Stimulated activated CD4-positive, alpha-beta T cell treated with anti-CD3 and anti-CD28 coated beads, Interleukin-15, amount 100 ng/mL, for 1 hour (primary cell): ENCODE measurements at places on chromosomes 5 and 9.

DNA sequence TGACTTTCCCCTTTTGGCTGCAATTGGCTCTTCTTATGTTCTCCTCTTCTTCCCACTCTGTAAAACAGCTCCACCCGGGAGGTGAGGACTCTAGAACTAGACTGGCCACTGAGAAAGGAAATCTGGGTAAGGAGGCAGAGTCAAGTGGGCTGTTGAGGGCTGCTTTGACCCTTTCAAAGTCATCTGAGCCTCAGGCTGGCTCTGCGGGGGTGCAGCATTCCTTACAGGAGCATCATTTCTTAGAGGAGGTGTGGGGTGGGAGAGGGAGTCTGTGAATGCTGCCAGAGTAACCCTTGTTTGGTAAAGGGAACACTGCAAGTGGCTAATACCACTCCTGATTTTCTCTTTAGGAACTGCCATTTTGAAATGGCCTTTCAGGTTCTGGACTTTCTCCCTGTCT lies 377.7 kb upstream of the SMARCA2 start:
- DNase-seq: no peak

- DNase-seq: no peak
Measured at GRCh38 chr9:12958279-12958678, 183.5 kb downstream of the LURAP1L start.

- DNase-seq: no peak
Measured at GRCh38 chr9:79809931-79810330, 238.2 kb downstream of the TLE4 start.

DNA sequence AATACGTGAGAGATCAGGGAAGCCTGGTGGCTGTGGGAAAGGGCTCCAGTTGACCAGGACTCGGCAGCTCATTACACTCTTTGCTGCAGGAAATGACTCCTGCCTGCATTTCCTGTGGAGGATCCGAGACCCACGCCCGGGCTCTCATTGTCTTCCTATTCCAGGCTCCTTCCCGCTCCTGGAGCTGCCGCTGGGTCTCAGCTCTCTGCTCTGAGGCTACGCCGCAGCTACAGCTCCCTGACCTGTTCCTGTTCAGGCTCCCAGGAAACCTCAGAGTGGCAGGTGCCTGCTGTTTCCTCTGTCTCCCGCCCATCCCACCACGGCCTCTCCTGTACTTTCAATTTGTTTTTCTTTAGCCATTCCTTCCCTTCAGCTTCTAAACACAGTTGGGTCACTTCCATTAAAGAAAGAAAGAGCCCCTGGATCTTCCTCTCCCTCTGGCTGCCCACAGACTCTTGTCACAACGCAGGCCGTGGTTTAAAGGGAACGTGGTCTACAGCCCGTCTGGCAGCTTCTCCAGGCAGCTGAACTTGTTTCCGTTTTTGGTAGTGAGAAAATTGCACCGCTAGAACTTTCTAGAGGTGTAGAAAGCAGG lies 71.5 kb downstream of the IL6ST start:
- no peak for DNase-seq

GRCh38 chr5:94199566-94199965 lies 418.8 kb downstream of the KIAA0825 start:
- no peak for DNase-seq

DNA sequence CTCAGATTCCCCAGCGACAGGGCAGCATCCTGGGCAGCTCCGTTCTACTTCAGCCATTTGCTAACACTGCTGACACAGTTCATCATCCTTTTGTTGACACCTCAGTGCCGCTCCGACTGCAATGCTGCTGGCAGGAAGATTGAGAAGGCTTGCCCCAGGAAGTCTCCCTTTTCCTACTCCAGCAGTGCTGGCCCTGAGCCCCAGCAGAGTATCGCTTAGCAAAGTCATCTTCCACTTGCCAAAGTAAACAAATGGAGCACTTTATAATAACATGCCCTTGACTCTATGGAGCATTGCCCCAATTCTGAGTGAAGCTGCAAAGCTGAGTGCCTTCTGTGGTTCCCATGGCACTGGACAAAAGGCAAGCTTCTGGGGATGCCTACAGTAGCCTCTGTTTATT lies 32.2 kb downstream of the PRLR start:
- no peak for DNase-seq

GRCh38 chr9:34809504-34810186 lies 99.7 kb upstream of the CCL21 start:
- no peak for DNase-seq

DNA sequence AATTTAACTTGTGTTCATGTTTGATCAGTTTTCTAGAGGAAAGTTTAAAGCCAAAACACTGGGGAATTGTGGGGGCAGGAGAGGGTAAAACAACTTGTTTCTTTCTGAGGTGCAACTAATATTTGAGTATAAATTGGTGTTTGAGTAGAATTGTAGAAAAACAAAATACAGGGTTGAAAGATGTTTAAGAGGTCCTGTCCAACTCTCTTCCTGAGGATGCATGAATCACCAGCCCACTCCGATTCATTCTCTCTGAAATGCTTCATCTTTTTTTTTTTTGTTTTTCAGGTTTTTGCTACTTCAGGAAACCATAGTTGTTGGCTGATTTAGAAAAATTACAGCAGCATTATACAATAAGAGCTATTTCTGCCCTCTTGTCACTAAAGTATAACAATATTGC lies 42.4 kb upstream of the TMC1 start:
- no peak for DNase-seq

DNA sequence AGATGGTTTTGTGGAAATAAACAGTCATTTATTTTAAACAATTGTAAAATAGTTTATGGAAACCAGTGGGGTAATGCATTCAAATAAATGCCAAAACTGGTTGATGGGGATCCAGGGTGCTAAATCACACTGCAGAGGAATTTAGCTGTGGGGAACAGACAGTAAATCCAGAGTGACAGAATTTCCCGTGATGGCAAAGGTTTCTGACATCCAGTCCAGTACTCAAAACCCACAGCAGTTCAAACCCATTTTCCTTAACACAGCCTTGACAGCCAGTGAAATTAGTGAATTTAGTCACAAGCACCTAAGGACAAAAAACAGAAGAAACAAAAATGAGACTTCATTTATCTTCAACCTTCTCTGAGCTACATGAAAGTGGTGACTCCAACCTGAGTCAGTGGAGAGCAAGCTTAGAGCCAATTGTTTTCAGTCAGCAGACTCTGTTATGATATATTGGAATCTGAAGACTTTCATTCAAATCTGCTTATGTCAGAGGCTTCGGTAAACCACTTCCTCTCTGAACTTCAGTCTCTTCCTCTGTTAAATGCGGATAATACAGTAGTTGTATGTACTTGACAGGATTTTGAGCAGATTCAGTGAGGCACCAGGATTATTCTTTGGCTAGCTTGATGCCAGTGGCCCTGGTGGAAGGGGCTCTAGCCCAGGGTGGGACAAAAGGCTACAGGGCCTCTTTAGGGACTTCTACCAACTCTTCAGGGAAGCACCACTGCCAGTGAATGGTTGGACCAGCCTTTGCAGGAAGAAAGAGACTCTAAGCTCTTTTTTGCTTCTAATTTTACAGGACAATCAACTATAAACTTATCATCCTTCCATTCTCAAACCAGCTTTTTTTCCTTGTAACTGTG lies 185.3 kb downstream of the MAPKAP1 start:
- DNase-seq: no peak

DNA sequence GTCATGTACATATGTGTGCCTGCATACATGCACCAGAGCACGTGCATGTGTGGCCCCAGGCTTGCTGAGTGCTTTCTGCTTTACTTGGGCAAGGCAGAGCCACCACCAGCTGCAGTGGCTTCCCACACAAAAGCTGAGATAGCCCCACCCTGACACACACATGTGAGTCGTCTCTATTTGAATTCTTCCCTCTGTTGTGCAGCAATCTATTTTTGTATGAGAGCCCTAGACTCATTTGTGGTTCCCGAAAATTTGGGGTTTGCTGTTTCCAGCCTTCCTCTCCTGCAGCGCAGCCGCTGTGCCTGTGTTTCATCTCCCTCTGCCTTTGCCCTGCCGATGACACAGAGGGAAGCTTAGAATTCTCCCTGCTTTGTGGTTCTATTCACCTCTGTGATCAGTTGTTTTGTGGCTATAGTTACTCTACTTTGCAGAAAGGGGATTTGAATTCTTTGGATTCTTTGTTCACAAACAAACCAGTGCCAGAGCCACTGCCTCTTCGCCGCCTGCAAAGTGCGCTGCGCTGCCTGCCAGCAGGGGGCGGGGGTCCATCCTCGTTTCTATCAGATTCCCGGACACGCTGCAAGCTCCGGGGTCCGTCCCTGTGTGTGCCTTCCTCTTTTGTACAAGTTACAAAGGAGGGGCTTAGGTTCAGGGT lies 95.8 kb upstream of the DAP start:
- DNase-seq: peak; percentile 10
